GM12878 (cell line): ENCODE measurements at places on chromosomes 1 and 21. TPM values are rescaled to one million over a fixed set of nuclear protein-coding genes. Genes with fewer than 3 reads are reported as not detected.
A peak's percentile ranks its signal among the peaks of the same experiment; 100 is the strongest.

DNA sequence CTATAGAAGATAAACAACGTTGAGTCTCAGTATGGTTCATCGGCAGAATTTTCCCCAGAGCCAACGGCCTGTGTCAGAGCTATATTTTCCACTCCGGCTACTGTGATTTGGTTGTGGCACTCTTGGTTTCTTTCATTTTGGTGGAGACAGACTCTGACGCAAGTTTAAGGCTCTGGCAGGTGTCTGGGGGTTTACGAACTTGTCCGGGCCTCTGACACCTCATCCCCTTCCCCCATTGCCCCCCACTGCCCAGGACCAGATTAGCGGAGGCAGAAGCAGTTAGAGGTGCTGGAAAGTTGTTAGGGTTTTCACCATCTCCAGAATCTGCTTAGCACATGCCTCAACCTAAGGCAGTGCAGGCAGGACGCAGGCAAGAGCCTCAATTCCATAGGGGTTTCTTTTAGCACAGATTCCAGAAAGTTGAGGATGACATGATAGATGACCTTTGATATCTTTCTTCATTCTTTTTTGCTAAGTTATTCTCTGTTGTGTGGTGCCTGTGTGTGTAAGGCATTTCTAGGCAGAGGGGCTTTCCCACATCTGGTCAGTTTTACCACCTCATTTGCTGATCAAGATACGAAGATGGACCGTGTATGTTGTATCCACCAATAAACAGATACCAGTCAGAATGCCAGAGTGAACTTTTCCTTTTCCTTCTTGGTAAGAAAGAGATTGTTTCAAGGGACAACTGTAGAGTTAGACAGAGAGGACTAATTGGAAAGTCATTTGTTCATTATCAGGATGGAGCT, 18.4 kb upstream of the IL10 start:
- no peak for DNase-seq

DNA sequence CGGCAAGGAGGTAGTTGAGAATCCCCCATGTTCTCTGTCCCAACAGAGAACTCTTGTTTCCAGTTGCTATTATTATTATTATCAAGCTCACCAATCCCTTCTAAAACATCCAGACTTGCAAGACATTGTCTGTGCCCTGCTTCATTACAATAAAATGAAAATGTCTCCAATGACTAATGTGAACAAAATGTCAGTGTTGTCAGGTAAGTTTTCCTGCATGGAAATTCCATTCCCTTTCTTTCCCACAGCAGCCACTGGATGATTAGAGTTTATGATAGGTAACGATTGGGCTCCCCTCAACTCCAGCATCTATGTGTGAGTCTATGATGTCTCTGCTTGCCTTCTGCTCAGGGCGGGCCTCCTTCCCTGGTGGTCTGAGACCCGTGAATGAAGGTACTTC, 8.9 kb upstream of the DYRK1A start:
- DNase-seq: no peak

DNA sequence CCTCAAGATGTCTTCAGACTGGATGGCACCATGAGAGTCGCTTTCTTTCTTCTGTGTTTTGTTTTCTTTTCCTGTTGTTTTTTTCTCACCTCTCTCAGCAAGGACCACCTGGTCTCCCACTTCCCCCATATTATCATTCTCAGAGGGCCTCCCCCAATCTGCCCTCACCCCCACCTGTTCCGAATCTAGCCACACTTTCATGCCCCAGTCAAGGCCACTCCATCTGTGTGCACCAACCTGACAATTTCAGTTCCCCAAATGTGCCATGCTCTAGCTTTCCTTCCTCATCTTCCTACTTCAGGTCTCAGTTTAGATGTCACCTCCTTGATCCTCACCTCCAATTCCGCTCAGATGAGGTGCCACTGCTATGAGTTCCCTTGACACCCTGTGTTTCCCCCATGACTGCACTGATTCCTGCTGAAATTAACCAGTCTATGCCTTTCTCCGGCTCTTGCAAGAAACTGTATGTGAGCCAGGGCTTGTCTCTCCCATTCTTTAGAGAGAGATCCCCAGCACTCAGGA, 146.2 kb downstream of the PLPP3 start:
- DNase-seq: peak; percentile 7

DNA sequence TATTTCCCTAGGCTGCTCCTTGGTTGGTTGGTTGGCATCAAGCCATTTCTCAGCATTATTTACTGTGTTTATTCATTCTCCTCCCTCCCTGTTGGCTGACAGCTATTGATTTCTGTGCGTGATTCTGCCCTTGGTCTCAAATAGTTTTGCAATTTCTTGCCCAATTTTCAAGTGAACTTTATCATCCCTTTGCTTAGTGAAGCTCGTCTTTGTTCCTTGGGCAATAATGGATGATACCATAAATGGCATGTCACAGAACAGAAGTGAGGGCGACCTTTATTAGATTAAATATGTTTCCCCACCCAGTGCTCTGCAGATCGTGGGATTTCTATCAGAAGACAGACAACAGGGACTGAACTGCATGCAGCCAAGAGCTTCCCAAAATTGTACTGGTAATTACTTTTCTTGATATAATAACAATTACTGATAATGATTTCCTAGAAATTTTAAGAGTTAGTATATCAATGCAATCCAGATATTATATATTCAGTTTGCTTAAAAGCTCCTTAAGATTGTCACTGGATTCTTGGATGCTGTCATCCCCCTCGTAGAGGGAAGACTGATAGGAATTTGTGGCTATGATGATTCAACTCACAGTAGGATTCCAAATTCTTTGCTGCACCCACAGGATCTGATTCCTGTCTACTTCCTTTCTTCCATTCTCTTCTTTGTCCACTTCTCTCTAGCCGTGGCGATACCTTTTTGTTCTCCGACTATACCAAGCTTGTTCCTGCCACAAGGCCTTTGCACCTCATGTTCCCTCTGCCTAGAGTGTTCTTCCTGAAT, 122.1 kb upstream of the KAZN start:
- DNase-seq: no peak

- no peak for DNase-seq
Measured at GRCh38 chr1:2270260-2271100, 42.4 kb downstream of the SKI start.

GRCh38 chr1:5828308-5828935, 163.8 kb downstream of the NPHP4 start:
- no peak for DNase-seq

DNA sequence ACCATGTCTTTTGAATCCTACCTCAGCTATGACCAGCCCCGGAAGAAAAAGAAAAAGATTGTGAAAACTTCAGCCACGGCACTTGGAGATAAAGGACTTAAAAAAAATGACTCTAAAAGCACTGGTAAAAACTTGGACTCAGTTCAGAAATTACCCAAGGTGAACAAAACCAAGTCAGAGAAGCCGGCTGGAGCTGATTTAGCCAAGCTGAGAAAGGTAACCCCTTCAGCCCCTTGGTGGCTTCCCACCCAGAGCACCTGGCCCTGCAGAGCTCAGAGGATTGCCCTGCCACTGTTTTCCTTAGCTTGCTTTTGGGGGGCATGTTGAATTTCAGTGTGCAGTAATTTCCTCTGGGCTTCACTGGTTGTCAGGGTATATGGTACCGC, 8.5 kb downstream of the ELOA start:
- no peak for DNase-seq

The IGSF21 gene
- total RNA-seq: not detected in 2 replicates

The FALEC gene
- total RNA-seq: 0.41 TPM in 1 of 2 replicates, not detected in the other

The NR1I3 gene
- not detected in 2 replicates for total RNA-seq

GRCh38 chr21:31780944-31781343, 49.0 kb upstream of the SCAF4 start:
- DNase-seq: no peak
